Astrocyte of the hippocampus (primary cell): ENCODE measurements at places on chromosomes 6 and 20.
A peak's percentile ranks its signal among the peaks of the same experiment; 100 is the strongest.

DNA sequence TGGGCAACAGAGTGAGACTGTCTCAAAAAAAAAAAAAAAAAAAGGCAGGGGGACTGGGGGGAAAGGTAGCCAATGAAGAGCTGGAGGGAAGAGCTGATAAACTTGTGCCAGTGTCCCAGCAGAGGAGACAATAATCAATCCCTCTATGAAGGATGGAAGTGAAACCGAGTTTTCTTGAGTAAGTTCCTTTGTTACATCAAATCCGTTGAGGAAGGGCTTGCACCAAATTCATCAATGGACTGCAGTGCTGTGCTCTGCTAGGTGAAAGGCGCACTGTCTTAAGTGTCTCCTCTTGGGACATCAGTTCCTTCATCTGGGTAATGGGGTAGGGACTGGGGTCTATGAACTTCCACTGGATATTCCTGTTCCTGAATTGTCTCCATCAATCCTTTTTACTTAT, 3.0 kb upstream of the CRIP3 start:
- DNase-seq = no peak

DNA sequence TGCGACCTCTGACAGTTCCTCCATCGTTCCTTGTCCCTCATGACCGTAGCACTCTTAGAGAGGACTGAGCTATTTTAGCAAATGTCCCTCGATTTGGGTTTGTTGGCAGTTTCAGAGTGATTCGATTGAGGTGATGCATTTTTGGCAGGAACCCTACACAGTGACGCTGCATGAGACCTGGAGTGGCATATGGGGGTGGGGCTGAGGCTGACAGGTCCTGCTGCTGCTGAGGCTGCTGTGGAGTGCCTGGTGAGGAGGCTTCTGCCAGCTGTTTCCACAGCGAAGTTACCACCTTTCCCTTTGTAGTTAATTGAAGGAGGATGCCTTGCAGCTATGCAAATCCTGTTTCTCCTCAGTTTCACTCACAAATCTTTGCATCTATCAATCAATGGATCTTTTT, 19.8 kb downstream of the PXDC1 start:
- no peak for DNase-seq

GRCh38 chr6:92376691-92377090, 1042.7 kb downstream of the EPHA7 start:
- peak; percentile 31 for DNase-seq

DNA sequence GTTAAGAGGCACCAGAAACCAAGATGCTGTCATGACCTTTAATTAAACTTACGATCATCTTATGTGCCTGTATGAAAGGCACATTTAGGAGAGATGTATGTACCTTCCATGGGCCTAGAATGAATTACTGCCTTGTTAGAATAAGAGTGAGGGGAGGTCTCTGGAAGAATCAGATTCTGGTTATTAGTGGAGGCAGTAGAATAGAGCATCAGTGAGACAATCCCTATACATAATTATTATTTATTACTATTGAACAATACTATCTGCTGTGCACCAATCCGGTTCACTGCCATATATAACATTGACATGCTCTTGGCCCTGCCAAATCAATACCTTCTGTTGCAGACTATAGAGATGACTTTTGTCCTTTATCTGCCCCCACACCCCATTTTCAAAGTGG, 776.5 kb downstream of the DHX35 start:
- no peak for DNase-seq

DNA sequence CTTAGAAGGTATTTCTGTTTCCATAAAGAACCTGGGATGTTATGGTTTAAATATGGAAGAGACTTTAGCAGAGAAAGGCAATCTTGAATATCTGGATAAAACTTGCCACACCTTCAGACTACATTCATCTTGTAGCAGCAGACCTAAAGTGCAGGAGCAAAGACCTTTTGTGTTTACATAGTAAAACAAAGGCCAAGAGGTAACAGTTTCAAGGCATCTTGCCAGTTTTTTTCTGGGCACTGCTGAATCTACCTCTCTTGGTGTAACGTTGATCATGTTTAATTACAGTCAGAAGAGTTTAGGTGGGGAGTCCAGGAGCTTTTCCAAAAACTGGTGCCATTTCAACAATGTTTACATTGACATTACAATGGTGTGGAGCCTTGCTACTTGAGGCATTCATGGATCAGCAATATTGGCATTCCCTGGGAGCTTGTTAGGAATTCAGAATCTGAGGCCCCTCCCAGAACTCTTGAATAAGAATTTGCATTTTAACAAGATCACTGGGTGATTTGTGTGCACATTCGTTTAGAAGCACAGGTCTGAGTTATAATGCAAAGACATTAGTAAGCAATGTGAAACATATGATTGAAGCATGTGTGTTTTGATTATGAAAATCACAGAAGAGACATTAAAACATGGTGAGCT, 94.5 kb downstream of the F13A1 start:
- no peak for DNase-seq

DNA sequence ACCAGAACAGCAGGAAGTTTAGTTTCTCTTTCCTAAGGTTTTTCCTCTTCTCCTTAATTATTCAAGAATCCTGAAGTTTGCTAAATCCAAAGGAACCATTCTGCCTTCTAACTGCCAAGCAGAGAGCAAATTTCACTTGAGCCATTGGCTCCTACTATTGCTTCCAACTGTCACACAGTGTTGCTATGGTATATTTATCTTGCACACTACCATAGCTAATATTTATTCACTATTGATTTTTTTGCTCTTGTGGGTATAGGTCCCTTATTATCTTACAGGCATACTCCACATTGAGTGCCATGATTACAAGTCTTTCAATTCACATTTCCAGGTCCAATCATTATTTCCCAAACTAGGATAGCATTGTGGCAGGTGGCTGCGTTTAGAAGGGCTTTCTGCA, 266.7 kb upstream of the FLRT3 start:
- DNase-seq = no peak

DNA sequence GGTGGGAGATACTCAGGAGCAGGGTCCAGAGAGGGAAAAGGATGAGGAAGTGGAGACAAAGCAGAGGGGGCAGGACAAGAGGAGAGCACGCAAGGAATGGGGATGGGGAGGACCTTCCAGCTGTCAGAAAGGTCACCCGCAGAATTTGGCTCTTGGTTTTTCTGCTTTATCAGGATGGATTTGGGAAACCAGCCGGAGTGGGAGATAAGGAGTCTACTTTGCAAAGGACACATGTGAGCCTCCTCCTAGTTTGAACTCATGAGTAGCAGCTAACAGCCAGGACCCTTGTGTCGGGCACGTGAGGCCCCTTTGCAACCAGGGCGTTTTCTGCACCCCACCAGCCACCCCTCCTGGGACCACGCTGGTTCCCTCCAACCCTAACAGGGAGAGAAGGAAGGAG, 7.6 kb upstream of the MICA start:
- DNase-seq = no peak
